ENCODE measurements at places on chromosomes 1 and 21.

DNA sequence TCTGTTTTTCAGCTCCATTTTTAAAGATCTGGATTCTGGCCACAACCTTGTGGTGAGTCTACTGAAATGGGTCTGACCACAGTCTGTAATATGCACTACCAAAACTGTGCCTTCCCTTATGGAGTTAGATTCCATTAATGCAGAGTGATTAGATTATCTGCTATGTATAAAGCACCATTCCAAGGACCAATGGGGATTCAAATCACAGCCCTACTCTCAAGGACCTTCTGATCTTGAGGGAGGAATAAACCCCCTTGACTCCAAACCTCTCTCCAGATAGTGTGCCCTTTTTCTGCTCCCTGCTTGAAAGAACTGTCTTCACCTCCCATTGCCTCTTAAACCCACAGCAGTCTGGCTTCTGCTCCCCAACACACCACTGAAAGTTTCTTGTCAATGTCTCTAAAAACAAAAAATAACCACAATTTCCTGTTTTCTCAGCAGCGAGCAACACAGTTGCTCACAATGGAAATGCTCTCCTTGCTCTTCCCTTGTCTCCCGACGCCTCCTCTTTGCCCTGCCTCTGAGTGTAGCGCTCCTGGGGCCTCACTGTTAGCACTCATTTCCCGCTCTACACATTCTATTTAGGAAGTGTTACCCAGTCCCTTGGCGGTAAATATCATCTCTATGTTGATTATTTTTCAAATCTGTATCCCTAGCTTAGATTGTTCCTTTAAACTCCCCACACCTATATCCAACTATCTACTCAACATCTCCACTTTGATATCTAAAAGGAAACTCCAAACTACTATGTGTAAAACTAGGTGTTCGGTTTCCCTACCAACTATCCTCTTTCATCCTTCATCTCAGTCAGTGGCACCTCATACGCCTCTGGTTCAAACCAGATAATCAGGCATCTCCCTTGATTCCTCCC is 13.6 kb downstream of the PCNX2 start:
- no peak for DNase-seq

DNA sequence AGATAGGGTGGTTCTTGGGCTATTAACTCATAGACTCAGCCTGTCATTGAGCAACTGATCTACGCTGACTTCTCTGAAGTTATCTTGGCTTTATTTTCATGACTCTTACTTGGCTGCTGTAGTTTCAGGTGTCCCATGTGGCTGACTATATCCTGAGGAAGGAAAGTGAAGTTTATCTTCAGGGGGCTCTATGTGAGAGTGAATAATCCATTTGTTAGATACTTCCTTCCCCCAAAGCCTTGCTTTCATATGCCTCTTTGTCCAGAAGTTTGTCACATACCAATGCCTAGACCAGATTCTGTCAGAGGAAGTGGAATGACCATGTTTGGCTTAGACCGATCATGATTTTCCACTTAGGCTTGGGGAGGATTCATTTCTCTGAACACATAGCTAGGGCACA is 27.9 kb upstream of the C1orf87 start:
- DNase-seq: no peak

DNA sequence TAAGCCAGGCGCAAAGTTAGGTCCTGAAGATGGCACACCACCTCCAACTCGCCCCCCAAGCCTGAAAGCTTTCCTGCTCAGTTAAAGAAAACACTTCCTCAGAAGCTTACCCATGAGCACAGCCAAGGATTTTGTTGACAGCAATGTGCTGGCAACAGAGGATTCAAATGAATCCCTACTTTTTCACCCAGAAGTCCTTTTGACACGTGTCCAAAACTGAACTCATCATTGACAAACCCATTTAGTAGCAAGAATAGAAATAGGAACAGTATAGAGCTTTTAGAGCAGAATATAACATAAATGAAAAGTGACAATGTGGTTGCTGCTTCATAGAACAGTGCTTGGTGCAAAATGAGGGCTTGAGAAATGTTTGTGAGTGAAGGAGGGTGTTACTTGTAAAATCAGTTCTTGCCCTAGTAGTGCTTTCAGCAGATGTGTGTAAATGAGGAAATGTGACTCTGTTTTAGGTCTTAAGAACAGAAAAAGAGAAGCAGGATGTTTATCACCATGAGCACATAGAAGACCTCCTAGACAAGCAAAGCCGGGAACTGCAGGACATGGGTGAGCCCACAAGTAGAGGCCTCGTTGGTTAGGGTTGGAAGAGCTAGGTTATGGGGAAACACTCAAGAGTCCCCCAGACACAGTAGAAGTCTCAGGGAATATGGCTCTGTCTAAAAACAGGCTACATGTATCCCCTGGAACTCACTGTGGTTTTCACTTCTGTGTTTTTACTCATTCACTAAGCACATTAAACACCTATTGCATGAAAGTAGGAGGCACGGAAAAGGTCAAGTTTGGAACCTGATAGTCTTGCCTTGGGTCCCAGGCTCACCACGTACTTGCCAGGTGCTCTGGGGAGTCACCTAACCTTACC is 48.6 kb upstream of the TMEM125 start:
- no peak for DNase-seq

- no peak for DNase-seq
Observed at GRCh38 chr21:36237441-36237840, 80.8 kb downstream of the DOP1B start.

- DNase-seq: no peak
Observed at GRCh38 chr1:214404571-214405213, 123.7 kb downstream of the SMYD2 start.

GRCh38 chr1:81876901-81877733 is 76.4 kb downstream of the ADGRL2 start:
- no peak for DNase-seq

GRCh38 chr1:242813490-242814091 is 289.1 kb upstream of the PLD5 start:
- DNase-seq: no peak

- DNase-seq: no peak
Observed at GRCh38 chr1:8747879-8748825, 69.3 kb downstream of the RERE start.

DNA sequence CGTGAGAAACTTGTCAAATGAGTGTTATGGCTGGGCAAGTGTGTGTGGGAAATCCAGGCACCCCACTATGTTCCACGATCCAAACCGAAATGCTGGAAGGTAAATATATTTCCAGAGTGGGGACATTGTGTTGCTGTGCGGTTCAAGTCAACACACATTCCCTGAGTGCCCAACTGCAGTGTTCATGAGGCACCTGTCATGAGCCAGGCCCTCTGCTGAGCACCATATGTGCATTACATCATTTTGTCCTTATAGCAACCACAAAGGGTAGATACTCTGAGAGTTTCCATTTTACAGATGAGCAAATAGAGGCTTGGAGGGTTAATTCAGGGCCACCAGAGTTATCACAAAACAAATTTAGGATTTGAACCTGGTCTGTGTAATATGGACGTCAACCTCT is 59.9 kb upstream of the SOD1 start:
- DNase-seq: no peak

DNA sequence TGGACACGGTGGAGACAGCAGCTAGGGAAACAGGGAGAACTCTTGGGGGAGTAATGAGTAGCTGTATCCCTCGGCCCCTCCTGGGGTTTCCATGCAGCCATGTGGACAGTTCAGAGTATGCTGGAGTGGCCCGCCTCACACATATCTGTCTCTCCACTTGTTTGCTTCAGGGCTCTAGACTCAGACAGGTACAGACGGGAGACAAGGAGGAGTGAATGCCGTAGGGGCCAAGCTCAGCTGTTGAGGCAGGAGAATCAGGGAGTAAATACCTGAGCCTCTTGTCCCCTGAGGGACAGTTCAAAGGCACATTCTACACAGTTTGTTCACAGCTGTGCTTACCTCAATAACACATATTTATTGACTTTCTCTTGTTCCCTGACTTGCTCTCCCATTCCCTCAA is 7.7 kb upstream of the PTGFRN start:
- DNase-seq: no peak

GRCh38 chr1:30538993-30539867 is 184.2 kb downstream of the MATN1 start:
- DNase-seq: no peak

DNA sequence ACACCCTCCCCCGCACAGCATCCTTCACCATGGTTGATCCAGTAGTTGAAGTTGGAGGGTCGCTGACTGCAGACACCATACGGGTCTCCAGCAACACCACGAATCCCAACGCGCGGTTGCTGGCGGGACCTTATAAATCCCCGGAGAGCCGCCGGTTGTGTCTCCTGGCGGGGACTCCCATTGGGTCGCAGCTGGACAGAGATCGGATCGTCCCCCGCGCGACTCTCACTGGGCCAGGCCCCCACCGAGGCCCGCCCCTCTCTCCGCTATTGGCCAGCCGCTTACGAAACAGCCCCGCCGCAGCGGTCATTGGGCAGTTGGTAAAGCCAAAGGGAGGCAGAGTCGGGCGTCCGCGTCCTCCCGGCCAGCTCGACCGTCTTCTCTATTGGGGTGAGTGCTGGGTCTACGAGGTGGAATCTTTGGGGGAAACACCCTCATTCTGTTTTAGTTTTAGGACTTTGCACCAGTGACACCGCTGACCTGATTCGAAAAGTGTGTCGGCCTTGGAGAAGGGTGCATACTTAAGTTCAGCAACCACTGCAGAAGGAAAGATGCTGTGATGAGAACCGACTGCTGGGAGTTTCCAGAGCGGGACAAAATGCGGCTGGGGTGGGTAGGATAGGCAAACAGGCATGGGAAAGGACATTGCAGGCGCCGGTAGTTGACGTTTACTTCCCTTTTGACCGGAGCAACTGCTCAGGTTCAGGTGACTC is 27.4 kb downstream of the RABIF start:
- DNase-seq: no peak

DNA sequence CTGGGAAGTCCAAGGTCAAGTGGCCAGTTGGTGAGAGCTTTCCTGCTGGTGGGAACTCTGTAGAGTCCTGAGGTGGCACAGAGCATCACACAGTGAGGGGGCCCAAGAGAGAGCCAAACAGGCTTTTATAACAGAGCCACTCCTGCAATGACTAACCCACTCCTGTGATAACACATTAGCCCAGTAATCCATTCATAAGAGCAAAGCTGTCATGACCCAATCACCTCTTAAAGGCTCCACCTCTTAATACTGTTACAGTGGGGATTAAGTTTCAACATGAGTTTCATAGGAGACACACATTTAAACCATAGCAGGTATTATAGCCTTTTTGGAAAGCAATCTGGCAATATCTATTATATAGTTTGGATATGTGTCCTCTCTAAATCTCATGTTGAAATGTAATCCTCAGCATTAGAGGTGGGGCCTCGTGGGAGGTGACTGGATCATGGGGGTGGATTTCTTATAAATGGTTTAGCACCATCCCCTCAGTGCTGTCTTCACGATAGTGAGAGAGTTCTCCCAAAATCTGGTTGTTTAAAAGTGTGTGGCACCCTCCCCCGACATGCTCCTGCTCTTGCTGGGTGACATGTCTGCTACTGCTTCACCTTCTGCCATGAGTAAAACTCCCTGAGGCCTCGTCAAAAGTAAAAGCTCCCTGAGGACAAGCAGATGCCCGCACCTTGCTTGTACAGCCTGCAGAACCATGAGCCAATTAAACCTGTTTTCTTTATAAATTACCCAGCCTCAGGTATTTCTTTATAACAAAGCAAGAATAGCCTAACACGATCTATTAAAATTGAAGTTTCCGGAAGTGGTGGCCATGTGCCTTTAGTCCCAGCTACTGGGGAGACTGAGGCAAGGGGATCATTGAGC is 64.5 kb downstream of the CD58 start:
- no peak for DNase-seq

- no peak for DNase-seq
Observed at GRCh38 chr1:2933431-2934155, 87.7 kb upstream of the ACTRT2 start.

DNA sequence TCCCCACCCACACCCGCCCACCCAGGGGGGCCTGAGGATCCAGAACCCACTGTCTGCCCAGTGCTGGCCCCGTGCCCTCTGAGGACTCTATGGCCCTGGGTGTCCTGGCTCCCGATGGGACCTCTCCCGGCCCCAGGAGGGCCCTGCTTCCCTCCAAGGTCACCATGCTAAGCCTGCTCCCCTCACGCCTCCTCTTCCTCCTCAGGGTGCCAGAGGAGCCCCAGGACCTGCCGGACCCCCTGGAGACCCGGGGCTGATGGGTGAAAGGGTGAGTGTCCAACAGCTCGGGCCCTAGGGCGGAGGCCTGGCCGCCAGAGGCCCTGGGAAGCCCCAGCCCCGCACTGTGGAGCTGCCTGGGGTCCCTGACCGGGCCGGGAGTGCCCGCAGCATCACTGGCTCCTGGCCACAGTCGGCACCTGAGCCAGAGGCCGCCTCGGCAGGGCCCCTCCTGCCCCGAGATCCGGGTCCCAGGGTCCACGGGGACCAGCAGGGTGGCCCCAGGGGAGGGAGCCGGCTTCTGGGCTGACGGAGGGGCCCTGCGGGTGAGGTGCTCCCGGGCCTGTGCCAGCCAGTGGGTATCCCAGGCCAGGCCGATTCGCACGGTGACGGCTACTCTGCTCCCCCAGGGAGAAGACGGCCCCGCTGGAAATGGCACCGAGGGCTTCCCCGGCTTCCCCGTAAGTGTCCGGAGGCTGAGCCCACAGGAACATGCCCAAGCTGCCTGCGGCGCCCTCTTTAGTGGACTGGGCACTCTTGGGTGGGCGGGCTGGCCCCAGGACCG is 16.1 kb downstream of the COL6A1 start:
- DNase-seq: no peak

- DNase-seq: no peak
Observed at GRCh38 chr1:165303386-165303785, 53.1 kb downstream of the LMX1A start.

DNA sequence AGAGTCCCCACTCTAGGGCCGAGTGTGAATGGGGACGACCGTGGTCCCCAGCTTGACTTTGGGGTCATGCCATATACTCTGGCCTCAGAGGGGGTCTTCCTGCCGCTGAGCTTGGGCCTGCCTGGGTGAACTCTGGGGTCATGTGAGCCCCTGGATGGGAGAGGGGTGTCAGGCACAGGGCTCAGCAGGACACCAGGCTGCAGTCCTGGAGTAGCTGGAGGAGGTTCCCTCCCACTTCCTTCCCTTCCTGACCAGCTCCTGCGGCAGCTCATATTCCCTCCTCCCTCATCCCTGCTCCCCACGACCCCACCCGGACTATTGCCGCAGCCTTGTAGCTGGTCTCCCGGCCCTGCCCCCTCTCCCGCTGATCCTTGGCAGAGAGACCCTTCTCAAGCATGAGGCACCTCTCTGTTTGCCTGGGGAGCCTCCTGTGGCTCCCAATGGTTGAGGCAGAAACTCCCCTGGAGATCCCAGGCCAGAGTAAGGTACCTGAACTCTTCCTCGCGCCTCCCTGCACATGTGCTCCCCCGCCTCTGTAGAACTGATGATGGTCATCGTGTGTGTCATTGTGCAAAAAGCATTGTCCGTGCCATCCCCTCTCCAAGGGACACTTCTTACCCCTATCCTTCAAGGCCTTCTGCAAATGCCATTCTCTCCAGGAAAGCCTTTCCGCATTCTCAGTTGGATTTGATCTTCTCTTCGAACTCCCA is 1.8 kb downstream of the TNFRSF1B start:
- DNase-seq: no peak

All from activated CD8-positive, alpha-beta memory T cell treated with anti-CD3 and anti-CD28 coated beads for 1 hour (primary cell).